ENCODE measurements at places on chromosomes 6 and 20.

GRCh38 chr6:130129762-130130246 is 92.9 kb downstream of the SAMD3 start:
- DNase-seq, result no peak

DNA sequence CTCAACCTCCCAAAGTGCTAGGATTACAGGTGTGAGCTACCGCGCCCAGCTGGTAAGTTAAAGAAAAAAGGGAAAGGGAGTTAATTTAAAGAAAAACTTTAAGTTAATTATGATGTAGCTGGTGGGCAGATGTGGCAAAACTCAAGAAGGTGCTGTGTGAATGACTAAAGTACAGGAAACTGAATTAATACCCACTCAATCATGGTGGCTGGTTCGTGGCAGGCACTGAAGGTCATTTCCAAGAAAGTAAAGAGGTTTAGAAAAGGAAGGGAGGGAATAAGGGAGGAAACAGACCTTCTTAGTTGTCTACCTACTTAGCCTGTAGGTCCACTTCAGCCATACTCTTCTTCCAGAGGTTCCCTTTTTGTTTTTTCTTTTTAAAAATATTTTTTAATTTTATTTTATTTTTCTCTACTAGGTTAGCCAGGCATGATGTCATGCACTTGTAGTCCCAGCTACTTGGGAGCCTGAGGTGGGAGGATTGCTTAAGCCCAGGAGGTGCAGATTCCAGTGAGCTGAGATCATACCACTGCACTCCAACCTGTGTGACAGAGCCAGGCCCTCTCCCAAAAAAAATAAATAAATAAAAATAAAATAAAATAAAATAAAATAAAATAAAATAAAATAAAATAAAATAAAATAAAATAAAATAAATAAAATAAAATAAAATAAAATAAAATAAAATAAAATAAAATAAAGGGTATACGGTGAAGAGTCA is 11.9 kb upstream of the TGM3 start:
- no peak for DNase-seq

DNA sequence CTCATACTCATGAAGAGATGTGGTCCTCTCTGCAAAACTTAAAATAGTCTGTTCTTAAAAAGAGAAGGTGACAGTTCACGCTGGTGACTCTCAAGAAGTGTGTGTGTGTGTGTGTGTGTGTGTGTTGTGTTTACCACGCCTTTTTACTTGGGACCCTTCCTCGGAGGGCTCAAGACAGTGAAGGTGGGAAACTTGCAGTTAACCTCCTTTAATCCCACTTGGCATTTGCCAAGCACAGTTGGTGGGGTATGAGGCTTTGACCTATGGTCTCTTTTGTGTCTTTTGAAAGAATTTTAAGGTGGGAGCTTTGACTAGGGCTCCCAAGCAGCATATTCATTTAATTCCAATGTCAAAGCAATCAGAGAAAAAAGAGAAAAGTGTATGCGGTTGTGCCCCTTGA is 395.8 kb downstream of the TFAP2B start:
- DNase-seq, result no peak

DNA sequence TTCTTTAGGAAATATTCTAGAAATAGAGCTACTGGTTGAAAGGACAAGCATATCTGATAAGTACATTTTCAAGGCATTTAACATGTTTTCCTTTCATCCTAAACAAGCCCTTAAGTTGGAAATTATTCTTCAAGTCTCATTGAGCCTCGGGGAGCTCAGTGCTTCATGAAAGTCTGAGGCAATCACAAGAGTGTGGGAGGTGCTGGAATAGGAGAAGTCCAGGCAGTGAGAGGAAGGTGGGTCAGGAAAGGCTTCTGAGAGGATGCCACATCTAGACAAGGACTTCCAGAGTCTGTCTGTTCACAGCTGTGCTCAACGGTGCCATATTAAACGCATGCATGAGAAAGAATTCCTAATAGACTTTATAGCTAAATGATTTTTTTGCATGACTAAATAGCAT is 69.8 kb downstream of the CD83 start:
- no peak for DNase-seq

- DNase-seq, result no peak
Measured at GRCh38 chr6:11318835-11319813, 86.7 kb upstream of the NEDD9 start.

DNA sequence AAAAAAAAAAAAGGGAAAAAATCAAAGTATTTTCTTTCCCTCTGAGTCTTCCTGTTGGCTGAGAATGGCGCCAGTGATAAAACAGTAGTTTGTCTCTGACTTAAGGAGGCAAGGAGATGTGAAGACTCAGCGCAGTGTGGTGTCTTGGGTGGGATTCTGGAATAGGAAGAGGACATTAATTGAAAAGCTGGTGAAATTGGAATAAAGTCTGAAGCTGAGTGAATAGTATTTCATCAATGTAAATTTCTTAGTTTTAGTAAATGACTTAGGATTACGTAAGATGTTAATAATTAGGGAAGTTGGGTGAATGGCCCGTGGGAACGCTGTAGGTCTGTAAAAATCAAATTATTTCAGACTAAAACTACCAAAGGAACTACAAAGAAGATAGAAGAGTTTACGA is 122.8 kb upstream of the ZNF217 start:
- no peak for DNase-seq

DNA sequence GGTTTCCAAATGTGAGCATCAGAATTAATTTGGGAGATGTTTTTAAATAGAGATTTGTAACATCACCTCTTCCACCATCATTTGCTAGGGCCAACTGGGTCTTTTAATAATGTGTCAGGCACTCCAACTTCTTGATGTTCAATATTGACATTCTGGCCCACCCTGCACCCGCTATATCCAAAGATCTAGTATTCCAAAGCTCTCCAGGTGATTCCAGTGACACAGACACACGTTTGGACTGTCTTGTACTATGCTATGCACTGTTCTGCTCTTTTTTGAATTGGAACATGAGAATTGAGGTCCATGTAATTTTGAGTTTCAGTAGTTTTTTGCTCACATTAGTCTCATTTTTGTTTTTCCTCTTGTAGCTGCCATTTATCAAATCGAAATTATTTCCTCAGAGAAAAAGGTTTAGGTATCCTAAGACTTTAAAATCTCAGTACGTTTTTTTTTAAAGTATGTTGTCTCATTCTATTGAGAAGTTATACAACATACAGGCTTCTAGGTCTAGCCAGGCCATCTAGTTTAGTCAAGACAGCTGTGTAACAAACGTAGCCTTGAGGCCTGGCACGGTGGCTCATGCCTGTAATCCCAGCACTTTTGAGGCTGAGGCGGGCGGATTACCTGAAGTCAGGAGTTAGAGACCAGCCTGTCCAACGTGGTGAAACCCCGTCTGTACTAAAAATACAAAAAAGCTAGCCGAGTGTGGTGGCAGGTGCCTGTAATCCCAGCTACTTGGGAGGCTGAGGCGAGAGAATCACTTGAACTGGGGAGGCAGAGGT is 3.1 kb downstream of the BICRAL start:
- DNase-seq, result no peak

GRCh38 chr6:47160702-47161101 is 118.6 kb upstream of the ADGRF1 start:
- DNase-seq, result no peak

GRCh38 chr6:72390548-72390947 is 231.3 kb upstream of the KCNQ5 start:
- no peak for DNase-seq

DNA sequence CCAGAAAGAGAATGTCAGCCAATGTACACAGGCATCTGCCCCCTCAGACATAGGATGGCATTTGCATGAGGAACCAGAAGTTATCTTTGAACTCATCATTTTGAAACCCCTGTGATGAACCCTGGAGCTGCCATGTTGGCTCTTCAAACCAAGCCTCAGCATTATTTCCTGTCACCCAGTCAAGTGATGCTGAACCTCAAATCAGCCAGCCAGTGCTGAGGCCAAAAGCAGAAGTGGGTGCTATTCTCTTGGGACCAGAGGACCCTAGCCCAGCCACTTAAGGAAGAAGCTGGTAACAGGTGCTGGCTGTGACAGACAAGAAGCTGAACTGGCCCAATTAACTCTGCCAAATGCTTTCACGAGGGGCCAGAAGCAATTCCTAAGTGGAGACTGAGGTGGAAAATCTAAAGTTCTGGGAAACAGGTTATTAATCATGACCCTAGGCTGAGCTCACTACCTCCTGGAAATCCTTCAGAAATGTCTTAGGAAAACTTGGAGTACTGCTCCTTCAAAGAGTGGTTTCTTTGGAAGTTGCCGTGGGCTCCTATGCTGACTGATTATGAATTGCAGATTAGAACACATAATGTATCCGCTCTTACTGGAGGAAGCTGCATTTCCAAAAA is 4.0 kb downstream of the PKIG start:
- no peak for DNase-seq

DNA sequence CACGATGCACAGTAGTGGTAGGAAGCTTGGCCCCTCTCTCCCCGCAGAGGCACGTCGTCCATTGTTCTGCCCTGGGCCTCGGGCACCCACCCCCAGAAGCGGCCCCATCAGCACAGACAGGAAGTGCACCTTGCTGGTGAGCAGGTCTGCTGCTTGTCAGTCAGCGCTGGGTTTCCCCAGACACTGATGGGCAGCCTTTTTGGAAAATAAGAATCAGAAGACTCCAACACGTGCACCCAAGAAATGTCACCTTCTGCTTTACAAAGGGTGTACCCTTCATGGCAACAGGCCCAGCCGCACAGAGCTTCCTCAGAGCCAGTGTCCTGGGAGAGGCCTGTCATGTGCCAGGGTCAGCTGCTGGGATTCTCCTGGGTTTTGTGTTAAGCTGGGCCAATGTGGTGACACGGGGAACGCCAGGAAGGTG is 34.7 kb upstream of the IRF4 start:
- DNase-seq, result no peak

DNA sequence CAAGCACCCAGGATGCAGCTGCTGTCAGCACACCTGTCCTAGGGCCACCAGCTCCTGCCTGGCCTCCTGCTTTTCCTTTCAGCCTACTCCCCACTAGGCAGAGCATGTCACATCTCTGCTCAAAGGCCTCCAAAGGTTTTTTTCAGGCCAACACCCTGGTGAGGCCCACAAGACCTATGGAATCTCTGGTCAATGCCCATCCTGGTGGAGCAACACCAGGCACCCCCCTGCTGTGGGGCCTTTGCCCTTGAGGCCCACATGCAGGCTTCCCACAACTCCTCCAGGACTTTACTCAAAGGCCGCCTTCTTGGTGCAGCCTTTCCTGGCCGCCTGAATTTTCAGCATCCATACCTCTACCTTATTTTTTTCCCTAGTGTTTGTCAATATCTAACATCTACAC is 76.9 kb downstream of the SLC23A2 start:
- no peak for DNase-seq

GRCh38 chr20:59222253-59223181 is 58.9 kb downstream of the ZNF831 start:
- peak; percentile 80 for DNase-seq

DNA sequence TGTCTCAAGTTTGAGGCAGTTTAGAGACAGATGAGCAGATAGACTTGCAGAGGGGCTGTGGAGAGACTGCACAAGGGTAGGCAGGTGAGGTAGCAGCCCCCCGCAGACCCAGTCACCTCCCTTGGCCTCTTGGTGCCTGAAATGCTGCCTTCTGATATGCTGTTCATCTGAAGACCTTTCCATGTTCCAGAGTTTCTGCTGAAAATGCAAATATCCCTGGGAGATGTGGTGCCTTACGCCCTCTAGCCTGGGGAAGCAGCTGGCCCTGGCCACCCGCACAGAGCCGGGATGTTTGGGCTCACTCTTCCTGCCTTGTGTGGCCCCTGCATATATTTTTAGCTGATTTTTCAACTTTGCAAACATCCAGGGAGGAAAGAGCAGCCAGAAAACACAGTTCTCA is 51.4 kb downstream of the TMEM242 start:
- DNase-seq, result no peak

DNA sequence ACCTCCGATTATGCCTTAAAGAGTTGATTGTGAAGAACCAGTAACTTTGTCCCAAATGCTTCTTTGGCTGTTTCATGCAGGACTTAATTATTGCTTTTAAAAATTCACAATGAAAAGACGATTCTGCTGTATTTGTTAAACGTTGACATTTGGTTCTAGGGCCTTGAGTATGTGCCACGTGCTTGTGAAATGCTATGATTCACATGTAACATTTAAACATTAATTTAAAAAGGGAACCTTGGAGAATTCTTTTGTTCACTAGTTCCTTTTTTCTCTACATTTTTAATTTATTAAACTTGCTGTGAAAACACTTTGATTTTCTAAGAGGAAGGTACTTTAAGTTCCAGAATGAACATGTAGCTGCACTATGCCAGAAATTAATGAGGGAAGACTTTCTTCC is 9.5 kb downstream of the GZF1 start:
- DNase-seq, result no peak

GRCh38 chr20:51594236-51595057 is 51.9 kb upstream of the NFATC2 start:
- DNase-seq, result no peak

DNA sequence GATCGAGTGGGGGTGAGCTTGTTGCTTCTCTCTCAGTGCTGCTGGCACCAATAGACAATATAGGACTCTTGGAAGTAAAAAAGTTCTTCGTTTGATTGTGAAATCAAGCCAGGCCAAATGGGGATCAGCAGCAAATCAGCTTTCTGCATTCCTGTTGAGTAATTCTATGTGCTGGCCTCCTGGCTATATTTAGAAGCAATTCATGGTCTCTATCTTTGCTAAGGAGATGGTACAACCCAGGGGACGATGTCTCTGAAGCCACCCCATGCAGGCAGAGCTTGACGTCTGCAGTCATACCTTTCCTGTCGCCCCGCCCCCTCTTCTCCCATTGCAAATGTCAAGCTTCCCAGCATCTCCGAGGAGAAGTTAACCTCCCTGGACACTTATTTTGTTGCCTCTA is 199.1 kb downstream of the SCP2D1 start:
- no peak for DNase-seq

GRCh38 chr20:1317545-1318255 is 11.2 kb downstream of the SDCBP2 start:
- DNase-seq, result no peak

DNA sequence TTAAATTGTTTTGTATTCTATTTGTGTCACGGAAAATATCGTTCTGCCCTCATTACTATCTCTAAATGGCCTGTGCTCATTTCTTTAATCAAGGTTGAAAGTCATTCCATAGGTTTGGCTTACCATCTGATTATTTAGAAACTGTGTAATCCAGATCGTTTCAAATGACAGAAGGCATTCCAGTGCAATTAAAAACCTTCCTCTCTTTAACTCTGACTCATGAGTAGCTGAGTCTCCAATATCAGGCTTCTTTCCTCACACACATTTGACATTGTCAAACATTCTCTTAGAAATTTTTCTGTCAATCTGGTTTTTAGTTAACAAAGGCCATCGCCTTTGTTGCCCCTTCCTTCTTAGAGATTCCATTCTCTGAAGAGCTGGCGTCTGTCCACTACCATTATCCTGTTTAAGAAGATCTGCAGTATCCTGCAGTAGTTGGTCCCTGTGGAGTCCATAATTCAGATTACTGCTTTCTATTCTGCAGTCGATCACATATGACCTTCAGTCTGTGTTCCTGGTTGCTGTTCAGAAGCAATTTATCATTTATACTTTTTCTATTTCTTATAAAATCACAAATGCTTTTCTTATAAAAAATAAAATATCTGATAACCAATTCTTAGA is 3.9 kb upstream of the TRDN start:
- no peak for DNase-seq

- no peak for DNase-seq
Measured at GRCh38 chr20:49045440-49046086, 549 bp upstream of the CSE1L start.

- no peak for DNase-seq
Measured at GRCh38 chr20:18405826-18406225, 61.0 kb downstream of the DZANK1 start.

GRCh38 chr6:93021235-93021915 is 398.0 kb downstream of the EPHA7 start:
- no peak for DNase-seq
